HCT116 (cell line): ENCODE measurements at places on chromosomes 1 and 21.

- DNase-seq = no peak
Observed at GRCh38 chr21:38597421-38597820, 99.1 kb upstream of the ERG start.

DNA sequence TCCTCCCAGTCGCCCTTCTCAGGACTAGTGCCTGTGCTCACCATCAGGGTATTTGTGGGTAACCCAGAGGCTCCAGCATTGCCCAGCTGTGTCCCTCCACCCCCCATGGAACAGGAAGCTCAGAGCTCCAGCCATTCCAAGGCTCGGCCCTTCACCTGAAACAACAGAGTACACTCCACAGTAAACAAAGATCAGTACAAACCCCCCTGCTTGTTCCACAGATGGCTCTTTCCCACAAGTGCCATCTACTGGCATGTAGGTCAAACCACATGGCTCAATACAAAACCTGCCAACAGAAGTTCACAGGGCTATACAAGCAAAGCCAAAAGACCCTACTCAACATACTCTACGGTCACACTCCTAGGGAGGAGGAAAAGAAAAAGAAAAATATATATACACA, 258.7 kb downstream of the AGBL4 start:
- DNase-seq = no peak

GRCh38 chr1:44786138-44786840, 1.7 kb downstream of the BEST4 start:
- DNase-seq = peak; percentile 45

GRCh38 chr1:41810446-41810845, 108.3 kb downstream of the HIVEP3 start:
- no peak for DNase-seq

- no peak for DNase-seq
Observed at GRCh38 chr1:47738560-47739182, 258.5 kb downstream of the TRABD2B start.

GRCh38 chr21:32140604-32141317, 138.1 kb downstream of the MIS18A start:
- no peak for DNase-seq

GRCh38 chr21:46028573-46029091, 47.1 kb downstream of the COL6A1 start:
- DNase-seq = no peak

DNA sequence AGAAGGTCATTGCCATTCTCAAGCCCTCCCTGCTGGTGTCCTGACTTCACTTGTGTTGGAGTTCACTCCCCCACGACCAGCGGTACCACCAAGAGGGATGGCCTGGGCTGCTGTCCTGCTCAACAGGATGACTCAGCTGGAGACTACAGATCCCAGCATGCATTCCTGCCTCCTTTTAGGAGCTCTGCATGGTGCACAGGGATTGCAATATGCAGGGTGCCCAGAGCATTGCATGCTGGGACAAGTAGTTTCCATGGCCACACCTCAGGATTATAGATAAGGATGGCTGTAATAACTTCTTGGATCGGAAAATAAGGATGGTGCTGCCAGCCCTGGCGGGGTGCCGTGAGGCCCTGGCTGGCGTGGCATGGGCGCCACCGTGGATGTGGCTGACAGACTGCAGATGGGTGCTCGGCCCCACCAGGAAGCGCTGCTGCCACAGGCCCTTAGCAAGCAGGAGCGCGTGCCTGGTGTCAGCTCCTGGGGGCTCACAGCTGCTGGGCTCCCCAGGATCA, 150.0 kb downstream of the CASZ1 start:
- DNase-seq = peak; percentile 33
